ENCODE measurements at places on chromosomes 1 and 21.

DNA sequence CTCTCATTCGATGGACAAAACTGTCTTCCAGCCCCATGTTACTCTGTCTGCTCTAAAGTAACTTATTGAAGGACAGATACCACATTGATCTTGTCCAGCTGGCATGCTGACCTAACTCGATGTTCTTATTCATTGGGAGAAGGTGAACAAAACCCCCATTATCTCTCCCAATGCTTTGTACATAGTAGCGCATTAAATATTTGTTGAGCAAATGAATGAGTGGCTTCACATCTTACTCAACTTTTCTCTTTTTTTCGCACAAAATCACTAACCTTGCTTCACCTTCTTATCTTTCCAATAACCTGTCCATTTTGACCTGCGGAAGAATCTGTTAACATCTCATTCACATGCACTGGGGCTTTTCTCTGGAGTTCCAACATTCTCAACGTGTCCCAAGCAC lies 18.3 kb downstream of the MAB21L3 start:
- no peak for DNase-seq

DNA sequence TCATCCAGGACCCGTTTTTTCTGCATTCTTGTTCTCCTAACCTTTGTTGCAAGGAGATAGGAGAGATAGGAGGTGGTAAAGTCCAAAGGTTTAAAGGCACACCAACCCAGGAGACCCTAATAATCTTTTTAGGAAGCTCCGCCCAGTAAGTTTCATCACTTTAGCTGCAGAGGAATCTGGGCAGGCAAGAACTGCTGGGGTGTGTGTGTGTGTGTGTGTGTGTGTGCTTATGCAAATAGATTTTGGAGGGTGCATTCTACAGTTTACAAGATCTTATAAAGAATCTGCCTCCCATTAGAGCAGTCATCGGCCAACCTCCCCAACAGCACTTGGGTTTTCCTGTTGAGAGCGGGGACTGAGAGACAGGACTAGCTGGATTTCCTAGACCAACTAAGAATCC lies 3.9 kb upstream of the IL10 start:
- no peak for DNase-seq

DNA sequence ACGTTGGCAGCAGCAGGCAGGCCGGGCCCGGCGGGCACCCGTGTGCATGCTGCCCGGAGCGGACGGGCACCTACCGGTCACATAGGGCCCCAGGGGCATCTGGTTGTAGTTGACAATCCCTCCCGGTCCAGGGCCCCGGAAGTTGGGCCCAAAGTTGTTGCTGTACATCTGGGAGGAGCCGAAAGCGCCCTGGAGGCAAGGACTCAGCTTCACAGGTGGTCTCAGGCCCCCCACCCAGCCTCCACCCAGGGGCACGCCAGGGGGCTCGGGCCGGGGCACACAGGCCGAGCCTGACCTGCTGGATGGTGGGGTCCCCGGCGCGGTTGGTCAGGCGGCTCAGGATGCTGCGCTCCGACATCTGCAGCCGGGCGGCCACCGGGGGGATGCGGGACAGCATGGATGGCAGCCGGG lies 60.6 kb downstream of the KCNAB2 start:
- no peak for DNase-seq

GRCh38 chr1:95402780-95403179 lies 168.8 kb downstream of the RWDD3 start:
- no peak for DNase-seq

DNA sequence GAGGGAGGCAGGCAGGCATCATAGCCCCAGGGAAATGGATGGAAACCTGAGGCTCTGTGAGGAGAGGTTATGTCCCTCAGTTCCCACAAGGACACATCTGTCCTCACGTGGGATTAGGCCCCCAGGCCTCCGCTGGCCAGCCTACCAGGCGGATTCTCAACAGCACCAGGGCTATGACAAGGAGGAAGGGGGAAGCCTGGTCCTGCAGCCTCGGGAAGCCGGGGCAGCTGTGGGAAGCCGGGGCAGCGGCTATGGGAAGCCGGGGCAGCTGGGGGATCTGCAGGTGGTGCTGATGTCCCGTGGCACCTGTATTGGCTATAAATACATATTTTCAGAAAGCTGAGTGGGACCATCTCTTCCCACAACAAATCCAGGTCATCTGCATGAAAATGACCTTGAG lies 19.7 kb downstream of the BSND start:
- no peak for DNase-seq

DNA sequence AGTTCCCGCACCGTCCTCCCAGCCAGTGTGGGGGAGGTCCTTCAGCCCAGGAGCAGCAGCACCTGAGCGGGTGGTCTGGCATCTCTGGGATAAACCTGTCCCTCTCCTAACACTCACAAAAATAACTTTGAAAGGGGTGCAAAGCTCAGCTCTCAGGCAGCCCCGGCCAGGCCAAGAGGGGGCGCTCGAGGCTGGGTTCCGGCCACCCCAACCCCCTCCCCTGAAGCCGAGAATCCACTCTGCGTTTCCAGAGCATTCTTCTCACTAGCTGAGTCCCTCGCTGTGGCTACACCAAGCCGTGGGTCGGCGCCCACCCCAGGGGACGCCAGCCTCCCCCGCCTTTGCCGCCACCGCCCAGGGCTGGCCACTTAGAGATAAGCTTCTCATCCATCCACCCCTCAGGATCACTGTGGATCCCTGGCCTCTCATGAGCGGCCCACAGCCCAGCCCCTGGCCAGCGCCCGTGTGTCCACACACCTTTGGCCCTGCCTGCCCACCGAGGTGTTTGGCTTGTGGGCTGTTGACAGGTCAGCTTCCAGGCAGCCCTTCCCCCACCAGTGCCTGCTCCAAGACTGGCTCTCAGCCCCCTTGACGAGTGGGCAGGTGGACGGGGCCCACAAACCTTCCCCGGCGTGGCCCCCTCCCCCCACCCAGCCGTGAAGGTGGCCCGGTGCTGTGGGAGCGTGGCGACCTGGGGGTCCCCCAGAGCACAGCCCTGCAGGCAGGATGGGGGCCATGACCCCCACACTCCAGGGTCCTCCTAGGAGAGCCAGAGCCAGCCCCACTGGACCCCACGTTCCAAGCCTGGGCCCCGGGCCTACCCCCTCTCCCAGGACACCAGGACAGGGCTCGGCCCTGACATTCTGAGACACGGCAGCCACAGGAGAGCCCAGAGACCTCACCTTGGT lies 1.9 kb downstream of the FTCD start:
- no peak for DNase-seq

DNA sequence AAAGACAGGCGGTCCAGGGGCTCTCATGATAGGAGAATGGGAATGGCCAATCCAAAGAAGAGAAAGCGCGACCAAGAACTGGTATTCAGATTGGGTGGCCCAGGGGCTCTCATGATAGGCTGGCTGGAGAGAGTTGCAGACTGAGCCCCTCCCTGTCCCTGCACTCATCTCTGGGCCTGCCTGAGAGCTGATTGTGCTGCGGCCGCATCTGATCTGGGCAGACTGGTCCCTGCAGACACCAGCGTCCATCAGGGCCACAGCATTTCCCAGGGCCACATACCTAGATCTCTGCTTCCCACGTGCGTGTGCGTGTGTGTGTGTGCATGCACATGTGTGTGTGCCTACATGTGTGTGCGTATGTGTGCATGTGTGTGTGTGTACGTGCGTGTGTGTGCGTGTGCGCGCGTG lies 30.4 kb upstream of the MAN1C1 start:
- DNase-seq, result no peak

DNA sequence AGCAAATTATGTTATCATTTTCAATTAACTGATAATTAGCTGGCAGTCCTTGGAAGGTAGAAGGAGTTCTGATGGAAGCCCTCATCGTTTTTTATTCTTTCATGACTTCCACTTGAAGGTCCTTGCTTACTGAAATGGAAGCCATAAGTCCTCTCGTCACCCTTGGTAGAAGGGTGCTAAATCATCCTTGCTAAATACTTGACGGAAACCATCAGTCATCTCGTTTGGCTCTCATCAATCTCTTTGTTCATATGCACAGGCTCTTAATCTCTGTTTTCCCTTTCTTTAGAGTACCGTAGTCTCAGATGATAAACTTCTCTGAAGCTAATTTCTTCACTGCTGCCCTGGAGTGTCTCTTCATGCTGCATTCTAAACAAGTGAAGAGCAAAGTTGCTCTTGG lies 34.5 kb downstream of the UCK2 start:
- DNase-seq, result no peak

GRCh38 chr1:119981986-119982815 lies 85.9 kb upstream of the ADAM30 start:
- no peak for DNase-seq

GRCh38 chr1:66443793-66444192 lies 90.2 kb upstream of the SGIP1 start:
- DNase-seq, result no peak

DNA sequence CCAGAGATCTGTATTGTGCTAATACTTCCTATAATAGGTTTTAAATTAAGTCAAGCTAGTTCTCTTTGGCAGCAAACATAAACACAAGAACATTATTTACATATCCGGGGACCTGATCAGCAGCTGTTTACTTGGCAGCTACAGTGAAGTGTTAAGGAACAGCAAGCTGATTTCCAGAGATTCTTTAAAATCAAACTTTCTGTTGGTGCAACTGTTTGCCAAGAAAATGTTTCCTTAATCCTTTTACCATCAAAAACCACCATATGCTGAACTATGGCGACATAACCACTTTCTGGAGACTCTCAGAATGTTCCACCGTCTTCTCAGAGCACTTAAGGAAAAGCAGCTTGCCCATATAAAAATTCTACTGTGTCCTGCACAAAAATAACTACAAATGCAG lies 107.0 kb upstream of the KRTAP19-8 start:
- no peak for DNase-seq

GRCh38 chr1:246193537-246193936 lies 313.5 kb downstream of the SMYD3 start:
- no peak for DNase-seq

GRCh38 chr1:233140499-233140898 lies 155.0 kb downstream of the PCNX2 start:
- no peak for DNase-seq

- DNase-seq, result no peak
Observed at GRCh38 chr1:100611086-100611485, 73.1 kb downstream of the GPR88 start.
